ENCODE measurements at places on chromosomes 2 and 18.

GRCh38 chr2:232926431-232926939, 56.4 kb downstream of the SNORC start:
- no peak for DNase-seq

DNA sequence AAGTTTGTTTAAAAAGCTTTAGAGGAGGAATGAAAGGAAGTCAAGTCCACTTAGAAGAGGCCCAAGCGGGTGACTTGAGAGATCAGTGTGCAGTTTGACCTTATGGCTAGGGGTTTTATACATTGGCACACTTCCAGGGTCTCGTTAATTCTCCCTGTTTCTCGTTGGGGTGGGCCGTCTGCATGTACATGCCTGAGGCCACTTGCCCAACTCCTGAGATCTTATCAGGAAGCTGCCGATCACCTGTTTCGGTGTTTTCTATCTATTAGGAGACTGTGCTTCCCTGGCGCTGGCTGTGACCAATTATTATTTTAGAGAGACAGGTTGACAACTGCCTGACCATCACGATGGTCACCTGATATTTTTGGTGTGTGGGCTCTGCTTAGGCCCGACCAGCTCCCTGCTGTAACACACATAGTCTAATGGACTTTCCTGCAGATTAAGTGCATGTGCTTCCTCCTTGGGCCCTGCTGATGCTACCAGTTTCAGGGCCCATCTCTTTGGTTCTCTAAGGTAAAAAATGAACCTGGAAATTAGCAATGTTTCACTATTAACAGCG, 31.0 kb upstream of the MSH6 start:
- DNase-seq = no peak

DNA sequence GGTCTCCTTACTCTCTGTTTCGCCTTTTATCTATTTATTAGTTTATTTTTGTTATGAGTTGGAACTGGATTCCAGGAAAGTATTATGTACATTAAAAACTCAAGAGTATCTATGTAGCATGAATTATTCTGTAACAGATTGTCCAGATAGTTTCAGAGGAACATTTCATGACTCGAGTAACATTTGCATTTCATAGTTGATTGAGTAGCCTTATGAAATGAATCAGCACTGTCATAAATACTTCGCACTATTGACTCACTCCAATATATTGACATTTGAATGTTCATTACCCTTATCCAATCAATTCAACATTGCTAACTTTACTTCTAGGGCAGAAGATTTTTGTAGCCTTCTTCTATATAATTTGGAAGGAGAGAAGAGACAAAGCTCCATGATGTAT, 11.3 kb upstream of the VRK2 start:
- DNase-seq = no peak

DNA sequence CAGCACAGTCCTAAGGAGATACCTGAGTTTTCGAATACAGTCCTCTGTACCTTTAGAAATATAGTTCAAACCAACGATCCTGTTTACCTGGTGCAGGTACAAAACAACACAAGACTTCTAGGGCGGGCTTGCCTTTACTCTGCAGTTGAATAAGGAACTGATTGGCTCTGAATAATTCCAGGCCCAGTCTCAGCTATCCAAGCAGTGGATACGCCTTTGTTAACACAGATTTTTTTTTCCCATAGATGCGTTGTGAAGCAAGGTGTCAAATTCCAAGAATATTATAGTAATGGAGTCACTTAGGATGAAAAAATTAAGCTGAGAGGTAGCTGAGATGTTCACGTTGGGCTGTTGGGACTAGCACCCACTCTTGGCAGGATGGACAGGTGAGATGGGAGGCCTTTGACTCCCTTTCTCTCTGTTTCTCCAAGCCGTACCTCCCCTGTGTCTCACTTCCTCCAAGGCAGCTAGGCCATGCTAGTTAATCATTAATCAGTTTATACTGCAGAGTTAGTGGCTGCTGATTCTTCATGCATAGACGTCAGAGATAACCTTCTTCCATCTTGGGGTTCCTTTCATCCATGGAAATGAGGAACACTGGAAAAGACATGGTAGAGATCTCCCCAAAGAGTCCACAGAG, 380.8 kb upstream of the ACVR2A start:
- no peak for DNase-seq

DNA sequence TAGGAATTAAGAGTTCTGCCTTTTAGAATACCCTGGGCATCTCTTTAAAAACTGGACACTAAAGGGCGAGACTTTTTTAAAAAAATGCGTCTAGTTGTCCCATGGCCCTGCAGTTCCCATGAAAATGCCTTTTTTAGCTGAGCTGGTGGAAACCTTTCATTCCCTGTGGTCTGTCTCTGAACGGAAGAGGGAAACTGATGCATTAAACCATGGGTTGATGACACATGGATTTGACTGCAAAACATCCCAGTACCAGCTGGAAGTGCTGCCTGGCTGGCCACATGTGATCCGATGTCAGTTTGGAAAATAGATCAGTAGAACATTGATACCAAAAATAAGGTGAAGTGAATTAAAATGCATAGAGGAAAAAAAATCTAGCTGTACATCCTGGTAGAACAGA, 129.2 kb downstream of the MYO1B start:
- no peak for DNase-seq

- DNase-seq = no peak
Measured at GRCh38 chr2:223086370-223086981, 34.5 kb downstream of the KCNE4 start.
